NCI-H1930 (cell line): ENCODE measurements at places on chromosomes 6 and 20.

DNA sequence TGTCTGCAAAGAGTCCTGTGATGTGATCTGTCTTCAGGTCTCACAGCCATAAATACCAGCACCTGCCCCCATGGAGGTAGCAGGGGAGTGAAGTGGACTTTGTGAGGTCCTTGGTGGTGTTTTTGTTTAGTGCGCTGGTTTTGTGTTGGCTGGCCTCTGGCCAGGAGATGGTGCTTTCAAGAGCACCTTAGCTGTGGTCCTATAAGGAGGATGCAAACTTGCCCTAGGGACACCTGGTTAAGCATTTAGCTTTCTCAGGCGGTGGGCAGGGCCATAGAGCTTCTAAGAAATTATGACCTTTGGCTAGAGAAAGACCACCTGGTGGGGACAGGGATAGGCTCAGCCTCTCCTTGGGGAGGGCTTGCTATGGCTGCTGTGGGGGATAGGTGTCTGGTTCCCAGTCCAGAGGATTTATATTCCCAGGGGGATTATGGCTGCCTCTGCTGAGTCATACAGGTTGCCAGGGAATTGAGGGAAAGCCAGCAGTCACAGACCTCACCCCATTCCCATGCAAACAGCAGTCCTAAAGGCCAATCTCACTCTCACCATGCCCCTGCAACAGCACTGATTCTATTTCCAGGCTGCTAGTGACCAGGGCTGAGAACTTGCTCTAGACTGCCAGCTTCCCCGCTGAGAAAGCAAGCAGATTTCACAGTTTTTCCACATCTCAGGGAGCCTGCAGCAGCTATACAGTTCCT lies 259.3 kb downstream of the TFAP2B start:
- no peak for DNase-seq

- DNase-seq, result no peak
These were observed 90.6 kb downstream of the TIAM2 start for GRCh38 chr6:155085582-155086257.

GRCh38 chr6:97322811-97323210 lies 39.8 kb upstream of the MMS22L start:
- DNase-seq, result no peak

DNA sequence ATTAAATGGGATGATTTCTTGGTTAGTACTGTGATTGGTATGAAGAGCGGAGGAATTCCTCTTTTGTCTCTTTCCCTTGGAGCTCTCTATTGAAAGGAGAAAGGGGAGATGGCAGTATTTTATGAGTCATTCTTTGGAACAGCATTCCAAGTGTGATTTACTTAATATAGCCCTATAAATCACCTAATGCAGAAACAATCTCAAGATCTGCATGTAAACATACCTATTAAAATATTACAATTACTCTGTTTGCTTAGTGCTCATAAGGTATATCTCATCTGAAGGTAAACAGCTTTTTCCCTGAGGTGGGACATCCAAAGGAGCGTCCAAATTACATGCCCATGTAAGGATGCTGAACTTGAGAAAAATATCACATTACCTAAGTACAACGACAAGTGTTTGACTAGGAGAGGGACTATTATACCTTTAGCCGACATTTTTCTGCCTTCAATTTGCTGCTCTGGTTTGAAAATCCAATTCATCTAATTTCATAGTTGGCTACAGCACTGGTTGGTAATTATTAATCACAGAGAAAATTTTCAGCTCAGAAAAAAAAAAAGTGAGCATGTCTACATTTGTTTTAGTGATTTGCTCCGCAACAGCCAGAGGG lies 229.0 kb downstream of the FOXC1 start:
- no peak for DNase-seq

DNA sequence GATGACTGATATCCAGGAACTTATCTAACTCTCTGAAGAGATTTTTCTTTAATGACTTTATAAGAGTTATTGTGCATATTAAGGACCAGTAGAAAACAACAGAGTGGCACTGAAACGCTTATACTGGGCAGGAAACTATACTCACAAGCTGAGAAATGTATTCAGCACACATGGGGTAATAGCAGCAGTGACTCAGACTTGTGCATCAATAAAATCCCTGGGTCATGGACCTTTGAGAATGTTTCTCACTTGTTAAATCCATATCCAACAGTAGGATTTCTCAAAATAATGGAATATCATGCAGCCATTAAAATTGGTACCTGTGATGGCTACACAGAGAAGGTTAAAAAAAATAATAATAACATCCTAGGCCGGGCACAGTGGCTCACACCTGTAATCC lies 219.5 kb downstream of the BTBD9 start:
- no peak for DNase-seq

GRCh38 chr20:62772990-62773844 lies 23.1 kb upstream of the MRGBP start:
- no peak for DNase-seq

DNA sequence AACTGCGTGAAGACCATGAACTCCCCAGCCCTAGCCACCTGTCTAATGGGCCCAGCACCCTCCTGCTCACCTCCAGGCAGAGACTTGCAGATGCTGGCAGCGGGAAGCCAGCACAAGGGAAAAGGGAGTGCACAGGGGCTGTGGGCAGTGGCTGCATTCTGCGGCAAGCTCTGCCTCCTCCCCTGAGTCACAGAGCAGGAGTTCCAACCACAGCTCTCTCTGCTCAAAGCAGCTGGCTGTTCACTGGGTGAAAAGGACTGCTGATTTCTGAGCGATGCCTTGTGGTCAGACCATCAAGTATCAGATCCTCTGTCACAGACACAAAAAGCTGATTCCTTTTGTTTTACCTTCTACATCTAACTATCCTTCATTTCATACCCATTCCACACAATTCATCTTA lies 10.5 kb downstream of the NKX2-2 start:
- DNase-seq, result no peak

DNA sequence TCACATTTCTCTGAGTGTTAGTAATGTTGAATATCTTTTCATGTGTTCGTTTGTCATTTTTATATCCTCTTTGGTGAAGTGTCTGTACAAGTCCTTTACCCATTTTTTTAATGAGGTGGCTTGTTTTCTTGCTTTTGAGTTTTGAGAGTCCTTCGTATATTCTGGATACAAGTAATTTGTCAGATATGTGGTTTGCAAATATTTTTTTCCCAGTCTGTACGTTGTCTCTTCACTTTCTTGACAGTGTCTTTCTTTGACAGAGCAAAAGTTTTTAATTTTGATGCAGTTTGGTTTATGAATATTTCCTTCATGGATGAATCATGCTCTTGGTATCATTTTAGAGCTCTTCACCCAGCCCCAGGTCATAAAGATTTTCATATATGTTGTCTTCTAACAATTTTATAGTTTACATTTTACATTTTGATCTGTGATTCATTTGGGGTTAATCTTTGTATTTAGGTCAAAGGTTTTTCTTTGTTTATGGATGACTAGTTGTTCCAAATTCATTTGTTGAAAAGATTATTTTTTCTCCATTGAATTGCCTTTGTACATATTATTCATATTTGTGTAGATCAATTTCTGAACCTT lies 152.5 kb downstream of the MRPL14 start:
- no peak for DNase-seq

DNA sequence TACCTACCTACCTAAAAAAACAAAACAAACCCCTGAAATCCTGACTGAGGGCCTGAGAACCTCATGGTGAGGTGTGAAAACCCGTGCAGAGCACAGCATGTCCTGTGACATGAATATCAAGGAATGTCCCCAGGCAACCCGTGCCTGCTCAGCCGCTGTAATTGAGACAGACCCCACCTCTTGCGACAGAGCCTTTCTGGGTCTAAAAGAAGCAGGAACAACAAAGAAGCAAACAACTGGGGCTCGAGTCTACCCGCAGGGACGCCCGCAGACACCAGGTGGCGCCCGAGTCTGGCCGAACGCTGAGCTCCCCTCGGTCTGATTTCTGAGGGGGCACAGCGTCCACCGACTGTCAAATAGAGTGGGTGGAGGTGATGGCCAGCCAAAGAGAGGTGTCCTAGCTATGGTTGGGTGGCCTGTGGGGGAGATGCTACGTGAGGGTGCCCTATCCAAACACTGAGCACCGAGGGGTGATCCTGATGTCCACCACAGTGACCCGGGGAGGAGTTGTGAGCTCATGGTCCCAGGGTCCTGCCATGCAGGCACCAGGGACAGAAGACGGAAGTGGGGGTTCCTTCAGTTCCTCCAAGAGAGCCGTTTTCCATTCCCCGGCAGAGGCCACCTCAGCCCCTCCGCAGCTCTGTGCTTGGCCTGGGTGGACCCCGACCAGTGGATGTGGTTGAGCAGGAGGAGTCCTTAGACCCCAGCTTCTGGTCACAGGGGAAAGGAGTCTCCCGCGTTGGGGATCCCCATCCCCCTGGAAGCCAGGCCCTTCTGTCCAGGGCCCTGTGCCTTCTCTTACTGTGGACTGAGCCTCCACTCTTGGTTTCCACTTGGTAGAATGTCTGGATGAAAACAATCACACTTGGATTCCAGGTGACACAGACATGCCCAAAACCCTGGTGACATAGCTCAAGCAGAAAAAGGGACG lies 268.2 kb downstream of the CDC5L start:
- no peak for DNase-seq

DNA sequence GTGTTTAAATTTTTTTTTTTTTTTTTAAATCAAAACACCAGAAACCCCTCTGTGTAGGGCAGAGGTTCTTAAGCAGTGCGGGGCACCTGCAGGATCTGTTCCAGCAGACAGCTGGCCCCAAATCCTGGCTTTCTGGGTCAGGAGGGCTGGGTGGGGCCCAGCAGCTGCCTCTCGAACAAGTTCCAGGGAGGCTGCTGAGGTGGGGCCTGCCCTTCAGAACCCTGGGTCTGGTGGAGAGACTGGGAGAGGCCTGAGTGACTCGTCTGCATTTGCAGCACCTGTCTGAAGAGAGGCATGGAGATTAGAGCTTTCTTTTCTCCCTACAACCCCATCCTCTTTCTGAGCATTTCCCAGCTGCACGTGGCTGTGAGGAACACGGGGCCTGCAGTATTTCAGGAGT lies 8.4 kb downstream of the PSMG4 start:
- DNase-seq, result no peak

DNA sequence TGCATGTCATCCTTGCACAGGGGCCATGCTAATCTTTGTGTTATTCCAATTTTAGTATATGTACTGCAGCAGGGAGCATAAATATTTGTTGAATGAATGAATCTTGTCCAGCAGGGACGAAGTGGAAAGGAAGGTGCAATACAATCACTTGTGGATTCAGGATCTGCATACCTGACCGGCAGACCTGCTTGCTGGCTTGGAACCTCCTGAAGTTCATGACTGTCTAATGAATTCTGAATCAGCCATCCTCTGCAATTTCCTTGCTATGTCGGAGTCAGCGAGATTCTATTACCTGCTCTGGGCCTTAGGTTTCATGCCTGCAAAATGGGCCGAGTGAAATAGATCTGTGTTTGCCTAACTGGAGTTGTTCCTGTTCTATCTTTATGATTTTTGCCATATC lies 17.4 kb upstream of the NCOA3 start:
- no peak for DNase-seq

GRCh38 chr6:102773636-102774035 lies 1380.1 kb downstream of the GRIK2 start:
- no peak for DNase-seq

GRCh38 chr6:45816674-45817297 lies 198.9 kb downstream of the CLIC5 start:
- no peak for DNase-seq

DNA sequence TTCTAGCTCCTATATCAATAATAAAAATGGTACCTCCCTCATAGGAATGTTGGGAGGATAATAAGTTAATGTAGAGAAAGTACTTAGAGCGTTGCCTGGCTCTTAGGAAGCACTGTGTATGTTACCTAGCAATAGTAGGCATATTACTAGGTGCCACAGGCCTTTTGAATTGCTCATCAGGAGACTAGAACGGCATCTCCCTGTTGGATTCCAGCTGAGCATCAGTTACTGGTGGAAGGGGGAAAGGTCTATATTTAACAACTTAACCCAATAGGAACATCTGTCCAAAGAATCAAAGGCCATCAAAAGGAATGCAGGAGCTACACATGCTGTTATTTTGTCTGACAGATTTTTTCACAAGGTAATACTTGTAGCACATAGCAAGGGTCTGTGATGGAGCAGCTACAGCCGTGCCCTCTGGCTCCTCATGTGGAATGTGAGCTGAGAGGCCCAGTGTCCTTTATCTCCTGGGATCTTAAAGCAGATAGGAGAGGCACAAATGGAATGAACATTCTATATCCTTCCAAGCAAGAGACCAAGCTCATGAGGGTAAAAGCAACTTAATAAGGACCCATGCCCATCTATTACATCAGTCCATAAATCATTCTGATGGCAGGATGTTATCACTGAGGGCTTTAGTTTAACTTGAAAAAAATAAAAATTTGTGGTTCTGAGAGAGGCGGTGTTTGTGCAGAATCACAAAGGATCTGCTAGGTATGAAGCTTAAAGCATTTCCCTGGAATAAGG lies 184.9 kb upstream of the LAMP5 start:
- no peak for DNase-seq

GRCh38 chr20:41344938-41345728 lies 4.5 kb downstream of the LPIN3 start:
- no peak for DNase-seq

DNA sequence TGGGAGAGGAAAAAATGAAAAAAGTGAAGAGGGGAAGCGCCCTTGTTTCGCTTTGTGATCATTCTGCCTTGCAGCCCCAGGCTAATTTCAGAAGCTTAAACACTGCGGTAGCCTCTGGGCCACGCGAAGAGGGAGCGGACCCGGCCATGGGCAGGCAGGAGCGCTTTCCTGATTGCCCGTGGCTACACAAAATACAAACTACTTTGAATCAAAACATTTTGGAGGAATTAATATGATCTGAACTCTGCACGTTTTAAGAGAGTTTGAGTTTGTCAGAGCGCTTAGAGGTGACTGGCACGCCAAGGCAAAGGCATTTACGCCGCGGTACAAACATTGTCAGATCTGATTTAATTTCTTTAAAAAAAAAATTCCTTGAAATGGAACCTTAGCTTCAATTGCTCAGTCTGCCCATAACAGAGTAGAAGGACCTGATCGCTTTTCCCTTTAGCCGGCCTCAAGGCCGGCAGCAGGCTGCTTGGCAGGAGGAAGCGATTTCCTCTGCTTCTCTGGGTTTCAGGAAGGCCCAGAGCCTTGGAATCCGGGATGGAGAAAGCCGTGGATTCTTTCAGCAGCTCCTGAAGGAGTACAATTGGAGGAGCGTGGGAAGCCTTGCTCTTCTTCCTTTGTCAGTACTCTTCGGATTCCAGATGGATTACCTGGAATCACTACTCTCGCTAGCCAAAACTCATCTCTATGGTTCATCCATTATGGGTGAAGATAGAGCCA lies 9.7 kb downstream of the TFAP2D start:
- no peak for DNase-seq

GRCh38 chr20:13029687-13030375 lies 21.1 kb downstream of the SPTLC3 start:
- no peak for DNase-seq

- no peak for DNase-seq
These were observed 362.1 kb downstream of the NRN1 start for GRCh38 chr6:5644523-5645185.

GRCh38 chr6:46217671-46218131 lies 46.9 kb upstream of the ENPP5 start:
- no peak for DNase-seq

- no peak for DNase-seq
These were observed 9.9 kb downstream of the CYP21A2 start for GRCh38 chr6:32047855-32048766.

GRCh38 chr20:36465109-36466080 lies 75.9 kb upstream of the MYL9 start:
- DNase-seq, result no peak

- DNase-seq, result no peak
These were observed 36.0 kb downstream of the TAF8 start for GRCh38 chr6:42086046-42087035.
